ENCODE measurements at places on chromosomes 7 and 10. TPM values are rescaled to one million over a fixed set of nuclear protein-coding genes. Genes with fewer than 3 reads are reported as not detected.
A peak's percentile ranks its signal among the peaks of the same experiment; 100 is the strongest.

DNA sequence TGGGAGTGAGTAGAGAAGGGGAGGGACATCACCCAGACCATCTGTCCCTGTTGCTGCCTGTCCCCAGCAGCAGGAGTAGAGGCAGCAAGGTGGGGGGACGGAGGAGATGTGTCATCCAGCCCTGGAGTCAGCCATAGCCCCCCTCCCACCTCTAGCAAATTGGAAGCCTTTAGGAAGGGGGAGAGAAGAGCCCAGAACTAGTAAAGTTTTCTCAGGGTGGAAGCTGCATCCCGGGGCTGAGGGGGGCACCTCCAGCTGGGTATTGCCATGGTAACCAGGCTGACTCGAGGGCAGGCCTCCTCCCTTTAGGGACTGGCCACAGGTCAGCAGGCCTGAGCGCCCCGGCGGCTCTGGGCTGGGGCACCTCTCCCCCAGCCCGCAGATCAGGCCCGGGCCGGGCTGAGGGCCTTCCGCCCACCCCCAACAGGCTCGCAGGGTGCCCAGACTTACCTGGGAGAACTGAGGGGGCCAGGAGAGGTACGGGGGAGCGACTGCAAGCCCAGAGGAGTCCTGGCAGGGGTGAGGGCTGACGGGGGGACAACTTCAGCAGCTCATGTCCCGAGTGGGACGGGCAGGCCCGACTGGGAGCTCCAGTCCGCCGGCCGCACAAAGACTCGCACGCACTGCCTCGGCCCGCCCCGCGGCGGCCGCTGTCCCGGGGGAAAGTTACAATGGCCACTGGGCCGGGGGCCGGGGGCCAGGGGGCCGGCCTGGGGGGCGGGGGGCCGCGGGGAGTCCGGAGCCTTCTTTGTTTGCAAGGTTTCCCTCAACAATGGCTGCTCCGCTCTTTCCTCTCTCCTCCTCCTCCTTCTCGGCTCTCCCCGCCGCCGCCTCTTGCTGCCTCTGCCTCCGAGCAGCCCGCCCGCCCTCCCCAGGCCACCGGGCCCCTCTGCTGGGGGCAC is 6.0 kb downstream of the LDB1 start:
- DNase-seq, result no peak

DNA sequence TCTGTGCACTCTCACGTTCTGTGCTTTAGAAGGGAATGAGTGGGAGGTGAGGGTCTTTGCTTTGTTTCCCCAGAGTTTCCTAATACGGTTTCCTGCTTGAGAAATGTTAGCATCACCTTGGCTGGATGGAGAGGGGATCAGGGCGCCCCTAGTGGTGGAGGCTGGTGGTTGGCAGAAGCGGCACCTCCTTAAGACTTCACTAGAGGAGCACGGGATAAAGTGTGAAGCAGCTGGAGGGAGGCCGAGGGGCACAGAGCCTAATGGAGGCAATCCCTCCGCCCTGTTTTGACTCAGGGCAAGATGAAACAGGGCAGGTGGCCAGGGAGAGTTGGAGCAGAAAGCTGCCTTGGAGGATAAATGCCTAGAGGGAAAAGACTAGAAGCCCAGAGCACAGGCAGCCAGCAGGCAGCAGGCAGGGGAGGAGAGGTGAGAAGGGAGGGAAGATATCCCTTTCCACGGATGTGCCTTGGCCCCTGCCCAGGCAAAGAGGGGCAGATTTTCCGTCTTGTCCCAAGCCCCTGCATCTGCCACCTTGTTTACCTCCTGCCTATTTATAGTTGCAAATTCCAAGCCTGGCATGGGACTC is 56.0 kb upstream of the BTRC start:
- no peak for DNase-seq

GRCh38 chr7:51066405-51066882 is 250.2 kb downstream of the COBL start:
- DNase-seq, result no peak

DNA sequence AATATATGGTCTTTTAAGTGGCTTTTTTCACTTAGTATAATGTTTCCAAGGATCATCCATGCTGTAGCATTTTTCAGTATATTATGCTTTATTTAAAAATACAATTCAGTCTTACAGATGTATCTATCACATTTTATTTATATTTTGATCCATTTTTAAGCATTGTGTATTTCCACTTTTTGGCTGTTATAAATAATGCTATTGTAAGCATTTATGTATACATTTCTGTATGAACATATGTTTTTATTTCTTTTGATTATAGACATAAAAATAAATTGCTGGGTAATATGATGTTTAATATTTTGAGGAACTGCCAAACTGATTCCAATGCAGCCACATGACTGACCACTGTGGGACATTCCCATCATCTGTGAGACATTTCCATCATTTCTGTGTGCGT is 1662.0 kb downstream of the REEP3 start:
- no peak for DNase-seq

- no peak for DNase-seq
Observed at GRCh38 chr7:131467788-131468187, 88.6 kb downstream of the PODXL start.

DNA sequence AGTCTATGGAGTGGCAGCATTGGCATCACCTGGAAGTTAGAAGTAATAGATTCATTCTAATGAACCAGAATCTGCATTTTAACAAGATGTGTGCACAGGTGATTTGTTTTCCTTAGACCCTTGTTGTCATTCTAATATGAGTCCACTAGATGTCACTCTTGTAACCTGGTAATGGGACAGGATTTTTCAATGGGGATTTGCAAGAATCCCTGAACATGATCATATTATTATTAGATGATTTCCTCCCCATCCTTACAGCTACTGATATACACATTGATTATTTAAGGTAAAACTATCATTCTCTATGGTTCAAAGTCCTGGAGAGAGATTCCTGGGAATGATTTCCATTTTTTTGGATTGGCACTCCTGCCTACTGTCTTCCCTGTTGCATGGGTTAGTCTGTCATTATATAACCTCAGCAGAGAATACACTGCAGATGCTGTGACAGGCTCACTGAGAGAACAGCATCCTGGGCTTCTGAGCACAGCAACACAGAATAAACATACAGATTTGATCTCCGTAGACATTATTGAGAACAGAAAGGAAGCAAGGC is 194.9 kb downstream of the SUGCT start:
- peak; percentile 38 for DNase-seq

DNA sequence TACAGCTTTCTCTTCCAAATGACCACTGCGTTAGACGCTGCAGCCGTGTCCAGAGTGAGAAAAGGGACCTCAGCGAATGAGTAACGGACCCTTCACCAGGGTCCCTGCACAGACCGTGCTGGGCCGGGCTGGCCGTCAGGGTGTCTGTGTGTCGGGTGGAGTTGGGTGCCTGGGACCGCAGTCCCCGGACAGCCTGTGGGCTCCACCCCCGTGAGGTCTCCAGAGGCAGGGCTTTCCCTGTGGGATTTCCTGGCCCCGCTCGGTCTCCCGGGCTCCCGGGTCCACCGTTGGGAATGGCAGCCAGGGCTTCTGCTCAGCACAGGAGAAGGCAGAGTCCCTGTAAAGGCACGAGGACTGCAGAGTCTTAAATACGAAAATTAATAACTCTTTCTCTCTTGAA is 509.7 kb downstream of the TCERG1L start:
- DNase-seq, result no peak

GRCh38 chr10:113347508-113347907 is 205.3 kb upstream of the HABP2 start:
- no peak for DNase-seq

Gene SYPL1
- 122 TPM for polyA plus RNA-seq

Gene KCNIP2
- 8.4 TPM for polyA plus RNA-seq

Gene PTF1A
- polyA plus RNA-seq, result not detected

Gene DIP2C
- polyA plus RNA-seq, result 19.1 TPM

Gene OLAH
- polyA plus RNA-seq, result 0.19 TPM

Gene C10orf105
- 0.32 TPM for polyA plus RNA-seq

Gene DMBT1
- polyA plus RNA-seq, result 1.1 TPM

Measured in right lung (tissue), 10 donors.